Calu3 (cell line): ENCODE measurements at places on chromosomes 6 and 20. TPM values are rescaled to one million over a fixed set of nuclear protein-coding genes. Genes with fewer than 3 reads are reported as not detected.

- DNase-seq: no peak
Observed at GRCh38 chr6:2529211-2529719, 221.5 kb downstream of the MYLK4 start.

DNA sequence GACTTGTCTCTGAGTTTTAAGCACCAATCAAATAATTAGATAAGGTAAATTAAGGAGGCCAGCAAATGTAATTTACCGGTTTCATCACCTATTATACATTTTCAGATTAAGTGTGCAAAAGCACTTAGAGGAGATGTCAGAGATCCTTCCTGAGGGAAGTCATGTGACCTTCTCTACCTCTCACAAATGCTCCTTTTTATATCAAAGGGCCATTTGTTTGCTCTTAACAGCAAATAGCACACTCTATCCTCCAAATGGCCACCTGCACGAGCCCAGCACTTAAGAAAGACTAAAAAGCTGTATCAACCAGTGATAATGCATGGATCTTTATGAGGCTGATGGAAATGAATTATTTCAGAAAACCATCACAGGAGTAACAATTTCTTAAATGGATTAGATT, 149.4 kb downstream of the ELOVL4 start:
- DNase-seq: no peak

POU3F2 gene
- 0.12 TPM in 1 of 2 replicates, not detected in the other for total RNA-seq

DNA sequence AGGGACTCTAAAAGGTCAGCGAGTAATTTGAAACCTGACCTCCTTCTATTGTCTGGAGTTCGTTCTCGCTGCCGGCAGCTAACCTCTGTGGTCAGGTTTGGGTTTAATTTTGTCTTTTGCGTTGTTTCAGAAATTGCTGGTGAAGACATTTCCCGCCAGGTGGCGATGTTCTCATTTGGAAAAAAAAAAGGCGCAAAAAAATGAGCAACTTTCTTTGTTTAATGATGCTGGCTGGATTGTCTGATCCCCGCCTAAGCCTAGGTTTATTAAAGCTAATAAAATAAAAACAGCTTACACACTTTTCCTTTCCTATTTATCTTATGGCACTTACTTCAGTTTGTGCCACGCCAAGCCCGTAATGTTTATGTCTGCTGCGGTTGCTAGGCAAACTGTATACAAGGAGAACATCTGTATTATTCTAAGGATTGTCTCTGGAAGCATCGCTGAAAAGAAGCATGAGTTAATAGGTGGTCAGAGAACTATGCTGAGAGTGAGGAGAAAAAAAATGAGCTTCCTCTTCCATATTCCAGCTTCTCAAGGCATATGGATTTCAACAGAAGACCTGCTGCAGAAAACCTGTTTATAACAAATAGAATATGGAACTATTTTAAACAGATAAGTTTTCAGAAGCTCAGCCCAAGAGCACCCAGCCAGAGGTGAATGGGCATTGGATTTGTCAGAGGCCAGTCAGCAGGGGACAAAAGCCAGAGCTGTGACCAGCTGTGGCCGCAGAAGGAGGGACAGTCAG, 205.7 kb downstream of the DOK5 start:
- peak; percentile 66 for DNase-seq

ENPP5 gene
- 17.3 and 18.7 TPM in 2 replicates for total RNA-seq

- DNase-seq: no peak
Observed at GRCh38 chr6:3838992-3839867, 9.9 kb upstream of the FAM50B start.

DNA sequence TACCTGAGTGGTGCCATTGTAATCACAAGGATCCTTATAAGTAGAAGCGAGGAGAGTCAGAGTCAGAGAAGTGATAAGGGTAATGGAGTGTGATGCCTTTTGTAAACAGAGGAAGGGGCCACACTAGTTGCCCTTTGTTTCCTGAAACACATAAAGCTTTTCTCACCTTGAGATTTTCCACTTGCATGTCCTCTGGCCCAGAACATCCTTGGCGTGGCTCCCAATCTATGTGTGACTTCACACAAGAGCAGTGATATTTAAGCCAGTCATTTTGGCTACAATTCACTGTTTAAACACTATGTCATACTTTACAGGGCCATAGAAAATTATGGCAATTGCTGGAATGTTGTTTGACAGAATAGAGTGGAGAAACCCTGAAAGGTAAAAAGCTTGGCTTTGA, 121.2 kb upstream of the BTN3A2 start:
- no peak for DNase-seq

SGK1 gene
- total RNA-seq: 18.7 and 21.8 TPM in 2 replicates

DNA sequence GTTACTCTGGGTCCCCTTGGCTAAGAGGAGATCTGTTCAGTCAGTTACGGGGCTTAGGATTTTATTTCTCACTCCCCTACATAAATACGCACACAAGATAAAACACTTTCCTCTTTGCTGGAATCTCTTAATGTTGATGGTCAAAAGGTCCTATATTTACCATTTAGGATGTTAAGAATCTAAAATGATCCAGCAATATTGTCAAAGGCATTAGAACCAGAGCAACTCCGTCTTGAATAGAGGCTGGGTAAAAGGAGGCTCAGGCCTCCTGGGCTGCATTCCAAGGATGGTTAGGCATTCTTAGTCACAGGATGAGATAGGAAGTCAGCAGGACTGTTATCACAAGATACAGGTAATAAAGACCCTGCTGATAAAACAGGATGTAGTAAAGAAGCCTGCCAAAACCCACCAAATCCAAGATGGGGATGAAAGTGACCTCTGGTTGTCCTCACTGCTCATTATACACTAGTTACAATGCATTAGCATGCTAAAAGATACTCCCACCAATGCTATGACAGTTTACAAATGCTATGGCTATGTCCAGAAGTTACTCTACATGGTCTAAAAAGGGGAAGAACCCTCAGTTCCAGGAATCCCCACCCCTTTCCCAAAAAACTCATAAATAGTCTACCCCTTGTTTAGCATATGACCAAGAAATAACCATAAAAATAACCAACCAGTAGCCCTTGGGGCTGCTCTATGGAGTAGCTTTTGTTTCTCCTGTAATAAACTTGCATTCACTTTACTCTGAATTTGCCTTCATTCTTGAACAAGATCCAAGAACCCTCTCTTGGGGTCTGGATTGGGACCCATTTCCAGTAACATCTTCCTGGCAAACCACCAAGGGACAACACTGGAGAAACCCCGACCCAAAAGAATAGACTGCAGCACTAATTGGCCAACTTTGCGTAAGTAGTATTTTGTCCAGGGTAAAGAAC, 107.5 kb downstream of the DTNBP1 start:
- DNase-seq: no peak

- DNase-seq: no peak
Observed at GRCh38 chr6:16999491-17000436, 102.1 kb upstream of the STMND1 start.

GRCh38 chr20:20668639-20669038, 43.8 kb downstream of the RALGAPA2 start:
- no peak for DNase-seq

GRCh38 chr6:134902074-134902861, 47.6 kb downstream of the ALDH8A1 start:
- no peak for DNase-seq

GCNT2 gene
- total RNA-seq: 14.3 and 18.0 TPM in 2 replicates
